ENCODE measurements at places on chromosomes 16 and 17. TPM values are rescaled to one million over a fixed set of nuclear protein-coding genes. Genes with fewer than 3 reads are reported as not detected.

Gene MEOX1
- total RNA-seq = not detected

Gene ABCC11
- total RNA-seq = 0.26 TPM

Gene OR1A1
- not detected for total RNA-seq

Gene FADS6
- total RNA-seq = not detected

Gene CIAO2B
- total RNA-seq = 126 TPM

Gene NDE1
- 33.6 TPM for total RNA-seq

Gene TMC6
- total RNA-seq = 1.8 TPM

Gene CD79B
- 2.1 TPM for total RNA-seq

Gene B4GALNT2
- total RNA-seq = 1.5 TPM

Gene PLEKHM1
- 18.2 TPM for total RNA-seq

Gene PKMYT1
- total RNA-seq = 5.9 TPM

Gene CPSF4L
- total RNA-seq = 0.06 TPM

Gene GPRC5C
- 24.6 TPM for total RNA-seq

Gene SALL1
- 0.31 TPM for total RNA-seq

Gene SULT1A2
- total RNA-seq = not detected

Gene ZP2
- not detected for total RNA-seq

Gene GNAO1
- not detected for total RNA-seq

Gene MC1R
- total RNA-seq = 8.6 TPM

Gene CCDC40
- 2.9 TPM for total RNA-seq

Gene YBX2
- total RNA-seq = not detected

Gene ACSF2
- total RNA-seq = 14.9 TPM

Gene SECTM1
- total RNA-seq = 5.5 TPM

Gene TMC8
- not detected for total RNA-seq

Gene IL34
- total RNA-seq = 74.2 TPM
